Activated CD4-positive, alpha-beta T cell treated with anti-CD3 and anti-CD28 coated beads for 36 hours (primary cell): ENCODE measurements at places on chromosomes 7 and 10. TPM values are rescaled to one million over a fixed set of nuclear protein-coding genes. Genes with fewer than 3 reads are reported as not detected.

GRCh38 chr7:39504963-39505362 lies 61.2 kb upstream of the YAE1 start:
- DNase-seq = peak; percentile 47

GRCh38 chr7:87060288-87060537 lies 759 bp upstream of the ELAPOR2 start:
- no peak for DNase-seq

GRCh38 chr10:32941357-32941756 lies 16.7 kb downstream of the ITGB1 start:
- DNase-seq = no peak

- DNase-seq = no peak
Measured at GRCh38 chr10:6924166-6924565, 344.1 kb upstream of the PRKCQ start.

- no peak for DNase-seq
Measured at GRCh38 chr7:123003539-123004126, 8.1 kb upstream of the TAS2R16 start.

- no peak for DNase-seq
Measured at GRCh38 chr7:78542541-78542940, 744.0 kb downstream of the PHTF2 start.

DNA sequence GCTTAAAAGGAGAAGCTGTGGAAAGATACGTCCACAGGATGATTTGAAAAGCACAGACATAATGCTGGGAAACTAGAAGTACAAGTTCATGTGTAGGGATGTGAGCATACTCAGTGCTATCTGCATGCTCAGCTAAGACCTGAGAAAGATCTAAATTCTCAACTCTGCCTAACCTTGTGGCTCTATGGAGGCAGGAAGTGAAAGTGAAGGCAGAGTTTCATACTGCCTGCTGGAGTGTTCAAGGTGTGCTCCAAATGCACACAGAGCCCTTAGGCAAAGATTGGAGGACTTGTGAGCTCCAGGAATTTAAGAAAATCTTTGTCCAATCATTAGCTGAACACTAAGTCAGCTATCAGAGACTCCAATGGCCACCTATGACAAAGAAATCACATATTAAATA lies 190.9 kb downstream of the RNLS start:
- peak; percentile 29 for DNase-seq

GRCh38 chr10:110547139-110547761 lies 20.2 kb upstream of the SMC3 start:
- DNase-seq = no peak

The WAPL gene
- 43.2 TPM for total RNA-seq

GRCh38 chr7:94389381-94389780 lies 5.3 kb upstream of the COL1A2 start:
- no peak for DNase-seq

DNA sequence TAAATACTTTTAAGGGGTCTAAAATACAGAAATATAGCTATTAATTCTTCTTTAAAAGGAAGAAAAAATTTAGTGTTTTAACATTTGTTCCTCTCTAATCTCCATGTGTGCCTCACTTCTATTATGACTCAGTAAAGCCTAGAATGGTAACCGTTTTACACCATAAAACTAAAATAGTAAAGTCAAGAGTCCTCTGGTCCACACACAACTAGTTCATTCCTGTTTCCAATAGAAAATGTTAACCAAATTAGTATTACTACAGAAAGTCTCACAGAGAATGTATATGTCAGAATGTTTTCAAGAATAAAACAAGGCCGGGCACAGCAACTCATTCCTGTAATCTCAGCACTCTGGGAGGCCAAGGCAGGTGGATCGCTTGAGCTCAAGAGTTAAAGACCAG lies 55.8 kb downstream of the CNOT4 start:
- DNase-seq = peak; percentile 20

DNA sequence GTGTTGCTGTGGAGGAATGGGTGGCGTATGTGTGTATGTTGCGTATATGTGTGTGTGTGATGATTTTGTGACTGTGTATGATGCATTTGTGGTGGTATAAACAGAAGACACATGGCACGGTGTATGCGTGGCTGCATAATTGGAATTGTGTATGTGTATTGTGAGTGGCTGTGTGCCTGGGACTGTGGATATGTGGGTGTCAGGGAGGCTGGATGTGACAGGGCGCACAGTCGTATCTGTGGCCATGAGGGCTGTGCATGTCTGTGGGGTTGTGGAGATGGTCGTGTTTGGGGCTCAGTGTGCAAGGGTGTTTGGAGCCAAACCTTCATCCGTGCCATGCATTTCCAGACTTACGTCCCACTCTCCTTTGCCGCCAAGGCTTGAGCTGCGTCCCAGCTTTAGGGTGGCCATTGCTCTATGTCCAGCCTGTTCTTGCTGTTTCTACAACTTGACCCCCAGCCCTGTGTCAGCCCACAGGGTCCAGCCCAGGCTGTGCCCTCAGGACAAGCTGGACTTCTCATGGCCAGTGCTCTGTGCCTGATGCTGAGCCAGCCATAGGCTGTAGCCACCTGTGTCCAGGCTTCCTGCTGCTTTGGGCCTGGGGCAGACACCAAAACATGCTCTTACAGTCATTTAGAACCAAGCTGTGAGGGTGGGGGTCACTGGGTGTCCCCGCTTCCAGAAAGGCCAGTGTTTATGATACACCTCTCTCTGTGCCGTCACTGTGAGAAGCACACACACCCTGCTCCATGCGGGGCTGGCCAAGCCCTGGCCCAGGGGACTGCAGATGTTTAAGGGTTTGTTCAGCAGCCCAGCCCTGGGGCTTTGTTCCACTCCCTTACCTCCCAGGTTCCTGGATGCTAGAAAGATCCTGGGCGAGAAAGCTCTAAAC lies 127.6 kb downstream of the NEURL1 start:
- no peak for DNase-seq

DNA sequence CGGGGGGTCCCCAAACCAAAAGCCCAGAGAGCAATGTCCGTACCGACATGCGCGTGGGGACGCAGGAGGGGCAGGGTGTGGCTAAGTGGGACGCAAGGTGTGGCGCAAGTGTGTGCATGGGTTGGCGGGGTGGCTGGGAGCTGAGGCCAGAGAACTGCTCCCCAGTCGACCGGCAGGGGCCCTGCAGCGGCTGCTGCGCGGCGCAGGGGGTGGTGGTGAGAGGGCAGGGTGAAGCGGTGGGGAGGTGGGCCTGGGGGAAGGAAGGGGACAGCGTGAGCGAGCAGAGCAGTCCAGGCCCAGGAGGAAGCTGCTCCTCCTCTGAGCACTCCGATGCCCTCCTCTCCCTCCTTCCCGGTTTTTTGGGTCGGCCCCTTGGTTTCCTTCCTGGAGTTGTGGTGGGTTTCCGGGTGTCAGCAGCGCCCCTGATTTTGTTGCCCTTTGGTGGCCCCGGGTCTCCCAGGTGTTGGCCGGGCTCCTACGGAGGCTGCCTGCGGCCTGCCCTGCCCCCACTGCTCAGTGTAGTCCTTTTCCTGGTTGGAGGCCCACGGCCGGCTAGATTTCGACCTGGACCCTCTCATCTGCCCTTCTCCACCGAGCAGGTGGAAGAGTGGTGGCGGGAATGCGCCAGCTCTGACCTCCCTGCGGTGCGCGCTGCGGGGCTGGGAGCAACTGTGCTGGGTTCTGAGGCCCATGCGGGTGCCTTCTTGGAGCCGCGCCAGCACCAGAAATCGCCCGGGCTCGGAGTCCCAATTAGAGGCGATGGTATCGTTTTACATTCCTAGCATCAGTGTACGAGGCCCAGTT lies 40.5 kb upstream of the COMTD1 start:
- no peak for DNase-seq

DNA sequence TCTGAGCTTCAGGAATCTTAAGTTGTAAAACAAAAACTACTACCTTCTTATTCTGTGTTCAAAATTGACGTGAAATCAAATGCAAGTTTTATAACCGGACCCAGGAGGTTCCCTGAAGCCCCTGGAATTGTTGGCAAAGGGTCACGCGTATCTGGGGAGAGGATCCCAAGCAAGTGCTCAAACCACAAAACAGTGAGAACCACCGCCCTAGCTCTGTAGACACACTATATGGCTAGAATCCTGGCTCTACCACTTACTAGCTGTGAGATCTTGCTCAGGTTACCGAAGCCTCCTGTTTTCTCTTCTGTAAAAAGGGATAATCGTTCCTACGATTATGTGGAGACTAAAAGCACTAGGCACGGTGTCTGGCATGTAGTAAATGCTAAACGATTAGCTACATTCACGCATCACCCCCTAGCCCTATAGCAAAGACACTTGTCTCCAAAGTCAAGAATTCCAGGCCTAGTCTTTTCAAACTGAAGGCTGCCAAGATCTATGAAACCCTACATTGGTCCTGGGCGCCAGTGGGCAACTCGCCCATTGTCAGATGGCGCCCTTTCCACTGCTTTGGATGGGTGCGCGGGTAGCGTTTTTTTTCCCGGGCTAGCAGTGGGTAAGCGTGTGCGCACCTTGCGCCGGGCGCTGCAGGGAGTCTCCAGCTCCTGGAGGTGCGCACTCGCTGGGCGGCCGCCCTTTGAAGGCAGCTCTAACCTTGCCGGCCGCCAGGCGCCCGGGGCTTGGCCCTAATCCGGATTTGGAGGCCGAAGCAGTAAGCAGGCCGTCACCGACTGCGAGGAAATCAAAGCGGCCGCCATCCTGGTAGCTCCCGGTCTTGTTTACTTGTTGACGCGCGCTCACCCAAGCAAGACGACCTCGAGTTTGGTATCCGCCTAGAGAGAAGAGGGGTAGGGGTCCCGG lies 11.6 kb upstream of the NKX2-3 start:
- no peak for DNase-seq

The PRLHR gene
- total RNA-seq = not detected

DNA sequence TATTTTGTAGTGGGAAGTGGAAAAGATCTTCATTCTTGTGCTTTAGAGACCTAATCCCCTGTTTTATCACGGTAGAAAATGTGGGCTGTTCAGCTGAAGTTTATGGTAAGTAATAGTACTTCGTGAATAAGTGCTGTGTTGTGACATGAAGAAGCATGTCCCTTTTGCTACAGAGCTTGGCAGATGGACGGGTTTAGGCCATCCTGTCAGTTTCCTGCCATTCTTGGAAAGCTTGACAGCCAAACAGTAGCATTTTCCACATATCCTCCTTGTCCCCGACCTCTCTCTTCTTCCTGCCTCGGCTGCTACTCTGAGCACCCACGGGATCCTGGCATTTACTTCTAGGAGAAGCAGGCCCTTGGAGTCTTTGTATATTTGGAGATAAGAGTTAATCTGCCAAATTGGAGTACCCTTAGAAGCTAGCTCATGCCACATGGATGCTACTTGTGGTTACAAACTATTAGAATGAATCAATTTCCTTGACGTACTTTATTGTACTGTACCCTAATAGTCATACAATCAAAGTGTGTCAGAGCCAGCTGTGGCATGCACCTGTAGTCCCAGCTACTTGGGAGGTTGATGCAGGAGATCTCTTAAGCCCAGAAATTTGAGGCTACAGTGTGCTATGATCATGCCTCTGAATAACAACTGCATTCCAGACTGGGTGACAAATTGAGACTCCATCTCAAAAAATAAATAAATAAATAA lies 39.2 kb downstream of the PNLIPRP3 start:
- no peak for DNase-seq

- no peak for DNase-seq
Measured at GRCh38 chr7:98300595-98301372, 19.3 kb downstream of the BRI3 start.

DNA sequence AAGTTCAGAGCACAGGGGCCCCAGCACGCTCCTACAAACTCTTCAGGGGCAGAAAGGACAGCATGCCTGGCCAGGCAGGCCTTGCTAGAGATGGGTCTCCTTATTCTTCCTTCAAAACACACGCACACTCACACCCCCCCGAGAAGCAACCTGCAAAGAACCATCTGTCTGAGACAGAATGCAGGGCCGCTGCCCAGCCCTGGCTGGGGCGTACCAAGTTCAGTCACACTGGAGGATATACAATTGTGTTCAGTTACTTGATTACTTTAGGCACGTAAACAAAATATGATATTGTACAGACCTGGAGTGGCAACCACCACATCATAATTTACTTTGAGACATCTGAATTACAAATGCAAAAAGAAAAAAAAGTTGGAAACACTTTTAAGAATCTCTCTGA lies 5.7 kb downstream of the FAM53B start:
- DNase-seq = no peak

DNA sequence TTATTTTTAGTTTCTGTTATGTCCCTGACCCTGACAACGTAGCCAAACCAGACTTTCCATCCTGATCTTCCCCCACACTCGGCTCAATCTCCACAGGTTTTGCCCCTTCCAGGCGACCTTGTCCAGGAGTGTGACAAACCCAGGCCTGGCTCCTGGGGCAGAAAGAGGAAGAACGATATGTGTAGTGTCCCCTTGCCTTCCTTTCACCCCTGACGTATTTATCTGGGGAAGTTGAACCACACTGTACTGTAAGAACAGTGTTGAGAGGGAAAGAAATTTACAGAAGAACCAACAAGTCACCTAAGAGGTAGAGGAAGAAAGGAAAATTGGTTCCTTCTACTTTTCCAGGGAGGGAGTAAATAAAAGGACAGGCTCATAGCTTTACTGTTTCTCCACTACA lies 158.0 kb downstream of the VTI1A start:
- no peak for DNase-seq

DNA sequence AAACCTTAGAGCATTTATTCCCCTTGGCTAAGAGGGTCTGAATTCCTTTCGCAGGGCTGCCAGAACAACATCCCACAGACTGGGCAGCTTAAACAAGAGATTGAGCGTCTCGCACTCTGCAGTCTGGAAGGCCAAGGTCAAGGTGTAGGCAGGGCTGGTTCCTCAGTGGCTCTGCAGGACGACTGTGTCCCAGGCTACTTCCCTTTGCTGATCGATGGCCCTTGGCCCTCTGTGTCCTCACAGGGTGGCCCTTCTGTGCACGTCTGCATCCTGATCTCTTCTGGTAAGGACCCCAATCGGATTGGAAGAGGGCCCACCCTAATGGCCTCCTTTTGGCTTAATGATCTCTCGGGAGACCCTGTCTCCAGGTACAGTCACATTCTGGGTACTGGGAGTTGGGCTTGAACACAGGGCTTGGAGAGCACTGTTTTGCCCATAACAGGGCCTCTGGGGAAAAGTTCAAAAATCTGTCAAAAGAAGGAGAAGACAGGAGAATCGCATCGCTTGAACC lies 35.1 kb upstream of the DNAJB6 start:
- DNase-seq = no peak

- no peak for DNase-seq
Measured at GRCh38 chr7:152176797-152177196, 151.3 kb downstream of the GALNT11 start.

The HOXA10 gene
- not detected for total RNA-seq

GRCh38 chr7:22826593-22826992 lies 3.9 kb upstream of the TOMM7 start:
- no peak for DNase-seq

DNA sequence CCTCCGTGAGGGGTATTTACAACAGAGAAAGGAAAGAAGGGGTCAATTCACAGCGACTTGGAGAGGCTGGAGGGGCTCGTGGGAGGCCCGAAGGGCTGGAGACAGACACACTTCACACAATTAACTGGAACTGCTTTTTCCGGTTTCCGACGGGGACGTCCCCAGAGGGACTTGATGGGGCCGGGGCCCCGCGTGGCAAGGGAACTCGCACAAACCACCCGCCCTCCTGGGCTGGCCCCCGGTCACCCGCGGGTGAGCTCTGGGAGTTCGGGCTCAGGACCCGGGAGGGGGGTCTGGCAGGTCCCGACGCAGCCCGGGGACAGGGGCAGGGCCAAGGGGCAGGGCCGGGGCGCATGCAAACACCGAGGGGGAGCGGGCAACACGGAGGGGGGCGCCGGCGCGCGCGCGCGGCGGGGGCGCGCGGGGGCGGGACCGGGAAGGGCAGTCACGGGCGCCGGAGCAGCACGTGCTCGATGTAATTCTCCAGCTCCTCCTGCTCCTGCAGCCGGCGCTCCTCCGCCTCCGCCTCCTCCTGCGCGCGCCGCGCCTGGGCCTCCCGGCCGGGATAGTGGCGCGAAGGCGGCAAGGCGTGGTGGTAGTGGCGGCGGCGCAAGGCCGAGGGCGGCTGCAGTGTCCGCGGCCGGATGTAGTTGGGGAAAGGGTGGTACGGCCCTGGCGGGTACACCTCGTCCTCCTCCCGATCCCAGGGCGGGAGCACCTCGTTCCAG lies 2.7 kb downstream of the VGF start:
- peak; percentile 51 for DNase-seq
